ENCODE measurements at places on chromosomes 5 and 9.
A peak's percentile ranks its signal among the peaks of the same experiment; 100 is the strongest.

DNA sequence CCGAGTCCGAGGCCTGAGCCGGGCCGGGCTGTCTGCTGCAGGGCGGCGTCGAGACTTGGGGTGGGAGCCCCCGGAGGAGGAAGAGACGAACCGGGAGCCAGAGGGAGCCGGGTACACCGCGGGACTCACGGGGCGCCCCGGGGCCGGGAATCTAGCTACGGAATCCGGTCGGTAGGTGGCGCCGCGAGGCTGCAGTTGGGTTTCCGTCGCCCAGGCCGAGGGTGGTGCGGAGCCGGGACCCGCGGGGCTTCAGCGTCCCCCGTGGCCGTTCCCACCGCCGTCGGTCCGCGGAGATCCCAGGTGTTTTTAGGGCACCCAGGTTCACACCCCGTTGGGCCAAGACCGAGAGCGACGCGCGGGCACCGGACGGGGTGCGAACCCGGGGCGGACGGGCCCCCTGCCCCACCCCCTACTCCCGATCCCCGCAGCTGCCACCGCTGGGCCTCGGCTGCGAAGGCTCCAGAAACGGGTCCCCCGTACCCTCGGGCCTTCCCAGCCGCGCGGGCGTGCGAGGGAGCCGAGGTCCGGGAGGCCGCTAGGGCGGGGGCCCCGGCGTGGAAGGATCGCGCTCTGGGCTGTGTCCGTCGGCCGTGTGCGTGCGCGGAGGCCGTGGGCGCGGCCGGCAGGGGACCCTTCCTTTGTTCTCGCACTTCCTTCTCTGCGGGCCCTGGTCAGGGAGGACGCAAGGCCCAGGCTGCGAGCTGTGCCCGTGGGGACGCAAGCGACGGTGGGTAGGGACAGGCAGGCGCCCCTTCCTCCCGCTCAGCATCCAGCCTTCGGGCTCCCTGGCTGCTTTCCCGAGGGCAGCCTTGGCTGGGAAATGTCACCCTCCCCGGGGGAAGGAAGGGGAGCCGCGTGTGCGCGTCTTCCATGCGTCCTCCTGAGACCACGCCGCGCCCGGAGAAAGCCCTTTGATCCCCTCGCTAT is 146.6 kb downstream of the GAPVD1 start:
- DNase-seq = peak; percentile 48

- DNase-seq = no peak
Measured at GRCh38 chr5:173246511-173246910, 11.5 kb upstream of the NKX2-5 start.

DNA sequence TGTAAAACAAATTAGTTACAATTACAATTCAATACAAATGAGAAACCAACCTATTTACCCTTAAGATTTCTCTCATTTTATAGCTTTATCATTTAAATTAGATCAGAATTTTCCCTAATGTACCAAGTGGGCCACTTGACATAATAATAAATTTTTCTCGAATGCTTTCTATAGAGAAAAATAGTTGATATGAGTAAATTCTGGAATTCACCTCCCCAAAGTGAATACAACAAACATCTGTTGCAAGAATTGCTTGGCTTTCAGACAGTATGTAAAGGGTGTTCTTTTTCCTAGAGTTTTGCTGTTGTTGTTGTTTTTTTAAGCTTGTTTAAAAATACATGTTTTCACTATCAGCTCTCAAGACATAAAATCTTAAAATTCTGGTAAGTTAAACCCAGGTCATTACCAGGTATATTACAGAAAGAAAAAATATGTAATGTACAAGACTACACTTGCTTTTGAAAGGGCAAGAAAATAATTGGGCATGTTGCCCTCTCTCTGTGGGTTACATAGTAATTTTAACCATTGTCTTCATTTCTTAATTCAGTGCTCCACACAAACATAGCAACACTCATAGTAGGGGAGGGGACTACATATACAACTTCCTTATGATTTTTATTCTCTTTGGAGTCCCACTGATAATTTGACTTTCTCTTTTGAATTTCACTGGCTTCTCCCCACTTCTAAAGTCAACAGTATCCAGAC is 200.6 kb downstream of the ARL15 start:
- DNase-seq = no peak

DNA sequence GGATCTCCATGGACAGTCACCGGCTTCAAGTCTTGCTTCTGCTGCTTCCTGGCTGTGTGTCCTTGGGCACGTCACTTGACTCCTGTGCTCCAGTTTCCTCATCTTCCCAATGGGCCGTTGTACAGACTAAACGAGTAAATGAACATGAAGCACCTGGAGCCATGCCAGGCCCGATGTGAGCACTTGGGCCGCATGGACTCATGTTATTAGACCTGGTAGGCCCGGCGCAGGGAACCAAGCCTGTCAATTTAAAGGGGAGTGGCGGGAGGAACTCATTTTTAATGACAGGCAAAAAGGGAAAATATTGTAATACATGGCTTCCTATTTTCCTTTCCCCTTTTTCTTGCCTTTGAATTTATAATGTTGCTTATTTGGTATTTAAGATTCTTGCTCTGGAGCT is 47.5 kb downstream of the TENT4A start:
- no peak for DNase-seq

GRCh38 chr9:35114113-35114839 is 1.4 kb downstream of the ATOSB start:
- peak; percentile 98 for DNase-seq

GRCh38 chr5:53063176-53063575 is 46.4 kb downstream of the MOCS2 start:
- DNase-seq = no peak

DNA sequence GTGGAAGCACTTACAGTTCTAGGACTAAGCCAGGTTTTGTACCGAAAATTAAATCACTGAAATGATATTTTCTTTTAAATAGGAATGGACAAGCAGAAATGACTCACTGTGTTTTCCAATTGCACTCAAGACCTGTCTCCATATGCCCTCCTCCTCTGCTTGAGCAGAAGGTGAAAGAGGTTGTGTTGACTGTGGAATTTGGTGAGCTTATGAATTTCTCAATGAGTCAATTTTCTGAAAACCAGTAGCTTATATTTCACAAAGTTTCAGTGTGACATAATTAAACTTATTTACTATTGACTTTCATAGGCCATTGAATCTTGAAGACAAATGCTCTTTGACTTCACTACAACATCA is 249.9 kb downstream of the NPR3 start:
- DNase-seq = no peak

GRCh38 chr9:112059966-112060320 is 115.2 kb downstream of the SUSD1 start:
- DNase-seq = no peak

- DNase-seq = no peak
Measured at GRCh38 chr5:116229131-116229689, 144.4 kb downstream of the COMMD10 start.

- DNase-seq = no peak
Measured at GRCh38 chr5:140049205-140049604, 6.1 kb upstream of the NRG2 start.

DNA sequence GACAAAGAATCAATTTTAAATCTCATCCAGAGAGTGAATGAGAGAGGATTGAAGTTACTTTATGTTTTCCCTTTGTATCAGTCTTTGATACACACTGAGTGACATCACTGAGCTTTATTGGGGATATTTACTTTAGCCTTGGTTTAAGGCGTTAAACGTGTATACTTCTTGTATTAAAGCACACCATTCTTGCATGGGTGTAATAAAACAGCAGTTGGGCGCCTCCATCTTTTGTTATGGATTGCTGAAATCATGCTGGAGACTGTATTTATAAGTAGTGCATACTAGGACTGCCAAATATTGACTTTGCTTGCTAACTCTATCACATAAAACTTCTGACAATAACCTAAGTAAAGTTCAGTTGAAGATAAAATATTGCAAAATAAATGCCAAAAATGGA is 1755.8 kb upstream of the WWC1 start:
- DNase-seq = no peak

DNA sequence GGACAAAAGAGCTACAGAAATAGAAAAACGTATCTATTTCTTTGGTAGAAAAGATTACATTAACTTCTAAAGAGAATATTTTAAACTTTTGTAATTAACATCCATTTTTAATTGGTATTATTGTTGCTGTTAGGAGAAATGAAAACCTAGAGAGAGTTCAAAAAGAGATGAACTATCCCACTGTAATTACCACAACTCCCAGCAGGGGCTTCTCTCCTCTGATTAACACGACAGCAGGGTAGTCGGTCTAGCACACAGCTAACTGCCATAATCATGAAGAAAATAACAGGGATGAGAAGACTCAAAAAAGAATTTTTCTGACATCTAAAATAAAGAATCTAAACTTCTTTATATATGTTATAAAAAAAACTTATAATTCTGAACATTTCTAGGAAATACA is 86.2 kb upstream of the CDH9 start:
- DNase-seq = no peak

DNA sequence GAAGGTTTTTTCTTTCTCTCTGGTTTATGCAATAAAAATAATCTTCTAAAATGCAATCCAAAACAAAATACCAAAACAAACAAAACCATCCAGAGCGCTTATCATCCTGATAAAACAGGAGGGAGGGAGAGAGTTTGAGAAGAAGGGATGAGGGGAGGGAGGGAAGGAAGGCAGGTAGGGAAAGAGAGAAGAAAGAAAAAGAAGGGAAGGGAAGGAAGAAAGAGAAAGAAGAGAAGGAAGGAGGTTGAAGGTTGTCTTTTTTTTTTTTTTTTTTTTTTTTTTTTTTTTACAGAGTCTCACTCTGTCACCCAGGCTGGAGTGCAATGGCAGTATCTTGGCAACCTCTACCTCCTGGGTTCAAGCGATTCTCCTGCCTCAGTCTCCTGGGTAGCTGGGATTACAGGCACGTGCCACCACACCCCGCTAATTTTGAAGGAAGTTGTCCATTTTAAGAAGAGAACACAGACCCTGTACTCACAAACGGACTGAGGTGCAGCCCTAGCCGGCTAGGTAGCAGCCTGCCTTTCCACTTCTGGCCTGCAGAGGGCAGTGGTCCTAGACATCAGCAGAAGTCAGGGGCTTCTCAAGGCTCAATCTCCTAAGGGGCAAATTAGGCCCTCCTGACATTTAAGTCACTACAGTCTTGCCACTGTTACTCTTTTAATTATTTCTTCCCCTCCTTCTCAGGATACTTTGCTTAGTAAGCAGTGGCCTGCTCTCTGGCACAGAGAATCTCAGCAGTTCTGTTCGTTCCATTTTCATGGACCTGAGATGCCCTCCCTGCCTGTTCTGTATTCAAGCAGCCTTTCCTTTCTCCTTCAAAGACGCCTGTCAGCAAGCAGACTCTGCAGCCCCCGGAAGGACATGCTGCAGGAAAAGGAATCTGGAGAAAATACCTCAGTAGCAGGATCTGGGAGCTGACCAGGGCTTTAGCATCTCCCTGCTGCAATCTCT is 76.4 kb downstream of the EPB41L4B start:
- DNase-seq = peak; percentile 20

DNA sequence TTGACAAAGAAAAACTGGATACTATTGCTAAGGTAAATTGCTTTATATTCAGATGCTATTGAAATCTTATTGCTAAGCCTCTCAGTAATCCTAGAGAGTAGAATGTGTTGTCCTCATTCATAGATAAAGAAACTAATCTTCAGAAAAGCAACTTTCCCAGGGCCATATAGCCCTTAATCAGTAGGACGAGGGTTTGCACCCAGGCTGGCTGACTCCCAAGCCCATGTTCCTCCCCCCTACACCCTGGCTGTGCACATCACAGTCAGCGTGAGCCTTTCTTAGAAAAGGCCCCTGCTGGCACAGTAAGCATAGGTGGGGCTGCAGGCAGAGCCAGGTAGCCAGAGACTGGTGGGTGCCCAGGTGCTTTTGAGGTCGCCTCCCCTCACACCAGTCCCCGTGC is 15.8 kb upstream of the GLIPR2 start:
- DNase-seq = no peak

DNA sequence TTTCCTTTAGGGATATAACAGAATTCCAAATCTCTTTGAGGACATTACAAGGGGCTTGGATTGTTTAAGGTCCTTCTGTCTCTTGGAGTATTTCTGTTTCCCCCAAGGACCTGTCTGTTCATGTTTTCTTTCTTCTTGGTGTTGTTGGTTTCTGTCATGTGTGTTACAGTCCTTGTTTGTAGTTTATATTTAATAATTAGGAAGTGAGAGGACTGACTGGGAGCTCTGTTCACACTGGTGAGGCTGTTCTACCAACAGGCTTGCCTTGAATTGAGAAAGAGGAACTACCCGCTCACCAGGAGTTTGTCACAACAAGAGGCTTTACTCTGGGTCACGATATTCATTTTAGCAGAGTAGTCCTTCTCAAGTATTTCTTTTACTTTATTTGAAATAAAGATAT is 119.2 kb upstream of the SV2C start:
- DNase-seq = no peak

GRCh38 chr9:69829484-69829883 is 8.9 kb downstream of the CFAP95 start:
- DNase-seq = no peak

DNA sequence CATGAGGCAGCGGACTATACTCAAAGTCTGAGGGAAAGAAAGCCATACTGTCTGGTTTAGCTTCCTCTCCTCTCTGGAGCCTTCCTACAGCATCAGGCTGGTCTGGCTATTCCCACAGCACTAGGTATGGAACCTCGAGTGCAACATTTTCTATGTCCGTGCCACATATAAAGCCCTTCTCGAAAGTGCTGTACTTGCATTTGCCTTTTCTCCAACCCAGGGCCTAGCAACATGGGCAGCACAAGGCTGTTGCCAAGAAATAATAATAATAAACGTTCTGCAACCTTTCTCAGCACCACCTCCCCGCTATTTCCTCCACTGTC is 804 bp downstream of the MED10 start:
- DNase-seq = no peak

GRCh38 chr5:142508591-142508990 is 177.3 kb downstream of the FGF1 start:
- DNase-seq = no peak

- DNase-seq = peak; percentile 63
Measured at GRCh38 chr9:69122549-69123141, 51.4 kb upstream of the TJP2 start.

DNA sequence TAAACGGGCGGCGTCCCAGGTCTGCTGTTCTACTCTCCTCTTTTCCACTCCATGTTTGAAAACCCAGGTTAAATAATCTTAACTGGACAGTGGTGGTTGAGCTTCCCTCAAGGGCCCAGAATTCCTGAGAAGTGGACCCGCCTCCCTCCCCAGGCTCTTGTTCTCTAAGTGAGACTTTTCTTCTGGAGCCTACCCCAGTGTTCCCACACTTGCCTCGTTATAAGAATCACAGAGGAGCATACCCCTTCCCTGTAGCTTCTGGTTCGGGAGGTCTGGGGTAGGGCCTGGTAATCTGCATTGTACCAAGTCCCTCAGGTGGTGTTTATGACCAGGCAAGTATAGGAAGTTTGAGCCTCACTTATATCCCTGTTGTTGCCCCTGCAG is 12.0 kb downstream of the PSD2 start:
- DNase-seq = no peak

All from amniotic stem cell (primary cell).